ENCODE measurements at places on chromosomes 11 and 22.
A peak's percentile ranks its signal among the peaks of the same experiment; 100 is the strongest.

DNA sequence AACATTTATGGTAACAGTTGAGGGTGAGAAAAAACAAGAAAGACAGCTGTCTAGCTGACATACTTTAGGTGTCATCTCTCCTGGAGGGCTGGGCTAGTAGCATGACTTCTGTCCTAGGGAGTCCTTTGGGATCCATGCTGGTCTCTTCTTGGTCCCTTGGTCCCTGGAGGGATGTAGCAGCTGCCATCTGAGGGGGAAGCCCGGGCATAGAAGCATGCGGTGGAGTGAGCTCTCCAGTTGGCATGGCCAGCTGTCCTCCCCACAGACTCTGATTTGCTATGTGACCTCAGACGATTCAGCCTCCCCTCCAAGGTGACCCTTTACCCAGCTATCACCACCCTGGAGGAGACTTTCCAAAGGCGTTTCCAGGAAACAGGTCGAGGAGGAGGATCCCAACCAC, 28.7 kb downstream of the POU2F3 start:
- DNase-seq = no peak

DNA sequence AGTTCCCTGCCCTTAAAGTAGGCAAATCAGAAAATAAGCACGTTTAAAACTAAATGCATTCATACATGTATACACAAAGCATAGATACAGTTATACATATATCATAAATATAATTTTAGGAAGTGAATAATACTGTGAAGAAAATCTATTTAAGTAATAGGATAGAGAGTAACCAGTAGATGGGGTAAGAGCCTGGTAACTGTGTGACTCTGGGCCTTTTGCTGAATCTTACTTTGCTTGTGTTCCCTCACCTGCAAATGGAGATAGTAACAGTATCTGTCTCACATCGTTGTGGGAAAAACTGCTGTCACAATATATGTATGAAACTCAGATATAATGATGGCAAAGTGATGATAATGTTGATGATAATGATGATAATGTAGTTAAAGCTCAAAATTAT, 29.9 kb downstream of the MS4A2 start:
- DNase-seq = peak; percentile 25

- DNase-seq = peak; percentile 31
These were observed 262.5 kb downstream of the DCDC1 start for GRCh38 chr11:31106968-31107576.

GRCh38 chr11:57815877-57816276, 54.3 kb downstream of the CTNND1 start:
- DNase-seq = no peak

DNA sequence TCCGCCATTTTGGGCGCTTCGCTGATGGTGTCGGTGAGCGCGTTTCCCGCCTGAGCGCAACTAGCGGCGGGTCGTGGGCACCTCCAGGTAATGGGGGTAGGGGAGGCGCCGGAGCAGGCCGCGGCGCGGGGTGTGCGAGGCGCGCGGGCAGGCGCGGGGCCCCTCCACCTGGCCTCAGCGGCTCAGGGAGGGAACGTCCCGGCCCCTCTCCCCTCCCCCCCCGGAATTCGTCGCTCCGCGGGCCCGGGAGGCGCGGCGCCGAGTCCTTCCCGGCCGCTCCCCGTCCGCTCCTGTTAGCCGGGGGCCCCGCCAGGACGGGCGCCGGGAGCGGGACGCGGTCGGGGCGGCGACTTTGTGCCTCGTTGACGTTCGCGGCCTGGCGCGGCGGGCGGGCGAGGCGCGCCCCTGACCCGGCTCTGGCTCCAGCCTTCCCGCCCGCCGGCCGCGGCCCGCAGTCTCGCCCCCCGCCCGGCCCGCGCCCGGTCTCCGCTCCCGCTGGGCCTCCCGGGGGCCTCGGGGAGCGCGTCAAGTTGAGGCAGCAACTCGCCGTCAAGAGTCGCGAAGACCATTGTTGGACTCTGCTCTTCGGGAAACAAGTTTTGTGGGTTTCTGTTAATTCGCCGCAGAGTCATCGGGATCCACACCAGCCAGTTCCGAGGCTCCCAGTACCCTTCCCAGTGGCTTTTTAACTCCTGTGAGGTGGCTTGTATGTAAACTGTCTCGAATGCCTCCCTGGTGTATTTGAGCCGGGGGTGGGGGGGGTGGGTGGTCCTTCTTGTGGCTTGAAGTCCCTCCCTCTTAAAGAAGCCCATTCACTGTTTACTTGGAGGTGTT, at the start of gene PPP6R3:
Gene PPP6R3 (plus strand): TSS at position 12 of the 834 bp plus-strand sequence. CDS start 76,913 bp downstream, outside the sequence.
- DNase-seq = peak; percentile 49

DNA sequence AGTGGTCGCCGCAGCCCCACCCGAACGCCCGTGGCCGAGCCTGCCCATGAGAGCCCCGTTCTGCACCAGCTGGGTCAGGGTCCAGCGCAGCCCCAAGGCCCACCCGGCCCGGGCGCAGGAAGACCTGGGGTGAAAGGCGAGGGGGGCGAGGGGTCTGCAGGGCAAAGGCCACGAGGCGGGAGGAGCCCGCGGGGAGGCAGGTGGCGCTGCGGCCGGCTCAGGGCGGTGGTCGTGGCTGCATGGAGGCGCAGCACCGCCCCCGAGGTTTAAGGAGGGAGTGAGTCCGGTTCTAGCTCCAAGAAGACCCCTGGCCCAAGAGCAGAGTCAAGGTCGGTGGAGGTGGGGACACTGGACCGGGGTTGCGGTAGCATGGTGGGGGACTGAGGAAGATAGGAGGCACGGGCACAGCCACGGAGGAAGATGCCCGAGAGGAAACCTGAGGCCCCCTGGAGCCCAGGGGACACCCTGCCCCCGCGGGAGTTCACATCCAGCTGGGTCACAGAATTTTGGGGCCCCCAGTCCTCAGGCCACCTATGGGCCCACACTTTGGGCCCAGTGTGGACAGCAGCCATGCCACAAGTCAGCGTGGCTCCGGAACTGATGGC, 514 bp upstream of the HDAC10 start:
- no peak for DNase-seq

DNA sequence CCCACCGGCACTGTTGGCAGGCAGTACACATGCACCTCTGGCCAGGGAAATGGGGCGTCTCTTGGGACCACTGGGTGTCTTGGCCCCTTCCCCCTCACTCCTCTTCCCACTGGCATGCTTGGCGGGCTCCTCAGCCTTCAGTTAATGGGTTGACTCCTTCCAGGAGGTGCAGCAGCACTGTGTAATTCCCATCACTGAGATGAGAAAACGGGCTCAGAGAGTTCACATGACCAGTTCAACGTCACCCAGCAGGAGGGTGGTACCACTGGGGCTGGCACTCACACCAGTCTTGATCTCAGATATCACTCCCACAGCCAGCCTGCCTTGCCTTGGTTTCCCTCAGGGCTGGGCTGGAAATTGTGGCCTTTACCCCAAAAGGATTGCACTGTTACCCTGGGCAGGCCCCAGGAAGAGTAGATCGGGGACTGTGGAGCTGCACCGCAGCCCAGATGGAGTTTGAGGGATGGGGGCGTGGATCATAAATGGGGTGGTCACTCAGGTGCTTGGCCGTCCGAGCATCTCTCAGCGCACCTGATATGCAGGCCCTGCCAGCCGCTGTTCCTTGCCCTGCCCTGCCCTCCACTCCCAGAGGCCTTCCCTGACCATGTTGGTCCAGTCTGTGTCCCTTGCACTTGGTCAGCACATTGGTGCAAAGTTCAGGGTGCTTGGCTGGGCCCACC, 16.9 kb downstream of the CAPN5 start:
- DNase-seq = no peak

GRCh38 chr11:17273668-17274282, 2.8 kb upstream of the NUCB2 start:
- no peak for DNase-seq

- no peak for DNase-seq
These were observed 145.2 kb downstream of the DBX1 start for GRCh38 chr11:20015101-20015500.

DNA sequence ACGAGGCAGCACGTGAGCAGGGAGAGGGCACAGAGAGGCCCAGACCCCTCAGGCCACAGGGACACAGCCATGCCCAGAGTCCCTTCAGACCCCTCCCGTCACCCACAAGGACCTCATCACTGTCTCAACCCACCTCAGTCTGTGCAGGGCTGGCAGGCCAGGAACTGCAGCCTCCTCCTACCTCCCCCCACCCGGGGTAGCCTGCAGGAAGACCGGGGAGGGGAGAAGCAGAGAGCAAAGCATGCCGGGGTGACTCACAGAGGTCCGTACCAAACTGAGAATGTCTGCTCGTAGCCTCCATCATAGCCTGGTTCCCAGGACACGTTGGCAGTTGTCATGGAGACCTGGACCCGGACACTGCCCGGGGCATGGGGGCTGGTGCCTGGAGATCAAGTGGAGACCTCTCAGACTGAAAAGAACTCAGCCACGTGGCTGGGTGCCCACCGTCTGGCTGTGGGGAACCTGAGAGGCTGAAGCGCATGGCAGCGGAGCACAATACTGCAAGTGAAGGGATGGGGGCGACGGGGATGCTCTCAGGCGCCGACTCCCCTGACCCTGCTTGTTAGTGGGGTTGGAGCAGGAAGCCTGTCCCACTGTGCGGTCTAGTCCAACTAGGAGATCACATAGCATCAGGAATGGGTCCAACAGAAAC, 27.2 kb downstream of the IGSF9B start:
- DNase-seq = no peak

GRCh38 chr11:86211619-86212018, 32.9 kb upstream of the EED start:
- no peak for DNase-seq

DNA sequence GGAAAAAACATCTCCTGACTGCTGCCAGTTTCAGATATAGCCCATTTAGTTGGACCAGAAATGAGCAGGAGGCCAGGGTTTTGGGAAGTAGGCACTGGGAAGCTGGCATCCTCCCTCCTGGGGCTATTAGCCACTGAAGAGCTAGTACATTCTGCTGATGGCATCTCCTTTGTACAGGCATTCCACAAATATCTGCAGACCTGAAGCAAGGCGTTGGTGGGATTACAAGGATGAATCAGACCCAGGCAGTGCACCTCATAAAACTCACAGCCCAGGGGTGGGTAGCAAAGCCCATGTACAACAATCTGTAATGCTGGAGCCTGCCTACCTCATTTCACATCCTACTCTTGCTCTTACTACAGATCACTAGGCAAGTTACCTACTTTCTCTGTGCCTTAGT, 27.5 kb upstream of the POU2AF1 start:
- DNase-seq = no peak

DNA sequence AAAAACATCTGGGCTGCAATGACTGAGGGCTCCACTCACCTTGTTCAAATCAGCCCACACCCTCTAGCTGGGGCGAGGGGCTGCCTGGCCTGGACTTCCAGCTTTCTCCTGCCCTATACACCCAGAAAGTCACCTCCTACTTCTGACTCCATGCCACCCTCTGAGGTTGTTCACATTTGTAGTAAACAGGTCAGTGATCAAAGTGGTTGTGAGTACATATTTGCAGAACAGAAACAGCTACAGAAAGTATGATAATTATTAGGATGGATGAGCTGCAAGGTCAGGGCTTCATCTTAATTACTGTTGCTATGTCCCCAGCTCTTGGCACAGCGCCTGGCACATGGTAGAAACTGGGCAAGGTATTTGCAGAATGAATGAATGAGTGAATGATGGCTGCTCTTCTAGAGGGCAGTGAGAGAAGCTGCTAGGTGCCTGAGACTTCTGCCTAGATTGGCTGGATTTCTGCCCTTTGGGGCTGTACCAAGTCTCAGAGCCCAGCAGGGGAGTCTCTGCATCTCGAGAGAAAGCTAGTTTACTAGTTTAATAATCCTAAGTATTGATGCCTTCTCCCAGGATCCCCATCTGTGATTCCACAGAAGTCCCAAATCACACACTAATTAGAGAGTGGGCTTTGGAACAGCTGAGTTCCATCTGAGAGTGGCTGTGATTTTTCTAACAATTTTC, 36.0 kb downstream of the SYT13 start:
- no peak for DNase-seq

DNA sequence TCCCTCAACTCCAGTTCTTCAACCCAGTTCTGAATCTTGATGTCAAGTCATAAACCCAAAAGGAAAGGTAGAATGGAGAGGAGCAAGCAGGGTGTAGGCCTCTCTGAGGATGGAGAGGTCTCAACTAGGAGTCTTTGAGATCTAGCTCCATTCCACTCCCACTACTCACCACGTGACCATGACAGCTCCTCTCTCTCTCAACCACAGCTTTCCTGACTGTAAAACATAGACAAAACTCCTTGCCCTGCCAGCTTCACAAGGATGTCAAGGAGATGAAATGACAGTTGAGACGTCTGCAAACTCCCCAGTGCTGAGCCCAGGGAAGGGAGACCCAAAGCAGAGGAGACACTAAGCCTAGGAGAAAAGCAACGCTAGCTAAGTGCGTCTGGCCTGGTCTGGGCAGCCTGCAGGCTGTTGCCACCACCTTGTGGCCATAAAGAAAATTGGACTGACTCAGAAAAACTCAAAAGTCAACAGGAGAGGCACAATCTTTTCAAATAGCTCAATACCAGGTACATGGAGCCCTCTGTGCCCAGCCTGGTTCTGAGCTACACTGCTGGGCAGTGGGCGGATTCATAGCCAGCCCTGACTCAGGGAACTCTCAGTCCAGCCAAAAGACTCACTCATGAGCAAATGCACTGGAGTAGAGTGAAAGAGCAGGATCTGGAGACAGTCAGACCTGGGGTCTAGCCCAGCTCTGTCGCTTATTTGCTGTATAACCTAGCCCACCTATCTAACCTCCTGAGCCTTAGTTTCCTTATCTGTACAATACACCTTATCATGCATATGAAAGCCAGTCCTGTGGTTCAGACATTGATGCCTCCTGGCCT, 3.4 kb downstream of the CLPB start:
- DNase-seq = peak; percentile 67

GRCh38 chr11:56782167-56782847, 33.8 kb upstream of the OR9G4 start:
- DNase-seq = peak; percentile 10

DNA sequence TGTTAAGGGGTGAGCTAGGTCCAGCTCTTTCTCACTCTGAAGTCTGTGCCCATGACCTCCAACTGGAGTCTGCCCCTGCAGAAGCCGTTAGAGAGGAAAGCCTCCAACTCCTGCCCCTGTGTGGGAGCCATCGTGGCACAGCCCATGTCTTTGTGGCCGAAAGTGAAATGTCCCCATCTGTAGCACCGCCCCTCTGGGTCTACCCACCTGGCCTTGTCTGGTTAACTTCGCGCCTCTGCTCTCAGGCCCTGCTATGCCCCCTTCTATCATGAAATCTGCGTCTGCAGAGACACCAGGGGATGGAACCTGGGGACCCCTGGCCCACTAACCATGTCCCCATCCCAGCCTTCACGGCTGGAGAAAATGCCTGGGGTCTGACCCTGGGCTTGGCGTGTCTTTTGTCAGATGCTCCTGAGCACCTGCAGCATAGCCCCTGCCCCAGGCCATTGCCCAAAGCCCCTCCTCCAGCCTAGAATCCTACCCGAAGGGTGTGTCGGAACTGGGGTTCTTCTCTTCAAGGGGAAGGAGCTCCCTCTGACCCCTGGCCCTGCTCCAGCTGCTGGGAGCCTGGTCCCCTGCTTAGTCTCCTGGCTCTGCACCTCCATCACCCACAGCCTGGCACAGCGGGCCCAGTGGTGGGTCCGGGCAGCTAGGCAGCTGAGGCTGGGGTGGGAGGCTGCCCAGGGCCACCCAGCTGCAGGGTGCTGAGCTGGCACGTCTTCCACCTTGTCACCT, 35.8 kb upstream of the HMOX1 start:
- DNase-seq = peak; percentile 60

GRCh38 chr11:127996825-127997224, 590.5 kb downstream of the ETS1 start:
- no peak for DNase-seq
